ENCODE measurements at places on chromosomes 4 and X.

DNA sequence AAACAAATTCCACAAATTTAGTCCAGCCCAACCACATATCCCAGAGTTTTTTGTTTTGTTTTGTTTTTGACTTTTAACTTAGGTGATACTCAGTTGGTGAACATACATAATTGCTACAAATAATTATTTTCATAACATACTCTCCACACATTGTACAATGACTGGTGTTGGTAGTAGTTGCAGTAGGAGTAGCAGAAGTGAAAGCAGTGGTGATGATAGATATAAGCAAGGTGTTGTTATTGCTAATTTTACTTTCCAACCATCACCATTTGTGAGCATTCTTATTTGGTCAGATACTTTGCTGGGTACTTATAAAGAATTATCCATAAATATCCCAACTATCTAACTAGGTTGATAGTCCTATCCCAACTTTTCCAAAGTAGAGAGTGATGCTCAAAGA is 47.3 kb downstream of the ARHGAP24 start:
- no peak for DNase-seq

DNA sequence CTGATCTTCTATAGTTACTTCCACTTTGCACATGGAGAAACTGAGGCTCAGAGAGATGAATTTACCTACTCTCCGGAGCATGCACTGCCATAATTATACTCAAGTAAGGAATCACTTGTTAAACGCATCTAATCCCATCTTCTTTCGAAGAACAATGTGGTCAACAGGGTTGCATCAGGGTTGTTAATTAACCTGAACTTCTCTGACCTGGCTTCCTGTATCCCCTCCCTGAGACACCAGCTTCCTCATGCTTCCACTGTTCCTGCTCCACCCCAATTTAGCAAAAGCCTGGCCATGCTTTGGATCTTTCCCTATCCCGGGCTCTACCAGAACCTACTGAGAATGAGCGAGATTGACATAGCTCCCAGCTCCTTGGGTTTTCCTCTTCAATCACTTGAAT is 136.7 kb downstream of the SMIM20 start:
- no peak for DNase-seq

DNA sequence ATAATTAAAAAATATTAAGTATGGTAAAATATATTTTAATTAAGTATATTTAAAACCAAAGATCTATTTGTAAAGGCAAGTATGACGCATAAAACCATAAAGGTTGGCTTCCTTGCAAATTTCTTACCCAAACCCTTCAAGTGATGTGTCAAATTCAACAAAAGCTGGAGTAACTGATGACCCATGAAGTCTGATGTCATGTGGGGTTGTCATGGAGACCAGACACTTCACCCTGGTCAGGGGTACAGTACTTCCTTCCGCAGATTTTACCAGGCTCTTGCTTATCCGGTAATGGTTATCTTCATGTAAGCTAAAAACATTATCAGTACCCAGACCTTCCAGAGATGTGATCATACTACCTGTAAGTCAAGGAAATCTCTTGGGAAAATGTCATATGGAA is 170.1 kb downstream of the WDFY3 start:
- DNase-seq, result no peak

DNA sequence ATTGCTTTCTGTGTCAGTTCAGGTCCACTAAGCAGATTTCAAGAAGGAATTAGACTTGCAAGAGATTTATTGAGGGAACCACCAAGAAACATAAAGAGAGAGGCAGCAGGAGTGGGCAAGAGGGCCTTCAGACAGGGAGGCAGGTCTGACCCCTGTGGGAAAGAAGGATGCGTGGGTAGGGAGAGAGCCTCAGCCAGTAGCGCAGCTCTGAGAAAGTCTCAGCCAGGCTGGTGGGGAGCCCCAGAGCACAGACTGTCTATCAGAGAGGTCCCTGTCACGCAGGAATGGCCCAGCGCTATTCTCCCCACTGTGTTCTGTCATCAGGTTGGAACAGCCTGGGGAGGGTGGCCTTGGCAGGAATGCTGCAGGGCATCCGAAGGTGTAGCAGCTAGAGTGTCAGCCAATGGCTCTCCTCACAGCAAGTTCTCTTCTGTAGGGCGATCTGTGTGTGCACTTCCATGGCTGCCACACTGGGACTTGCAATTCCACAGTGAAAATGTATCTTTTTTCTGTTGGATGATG is 48.0 kb downstream of the OTC start:
- no peak for DNase-seq

DNA sequence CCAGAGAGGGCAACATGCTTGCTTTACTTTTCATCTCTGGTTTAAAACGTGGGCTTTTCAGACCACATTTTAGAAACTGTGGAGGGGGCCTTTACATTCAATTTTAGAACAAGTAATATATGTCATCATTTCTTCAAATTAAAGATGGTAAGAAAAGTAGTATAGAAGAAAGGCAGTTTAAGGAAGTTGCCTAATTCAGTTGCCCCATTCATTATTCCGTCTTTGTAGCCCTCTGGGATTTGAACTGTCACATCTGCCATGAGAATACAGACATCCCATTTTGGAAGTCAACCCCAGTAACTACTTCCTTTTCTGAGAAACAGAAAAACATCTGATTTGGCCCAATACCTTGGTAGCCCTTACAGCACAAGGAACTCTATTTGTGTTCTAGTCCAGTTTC is 61.2 kb downstream of the PASD1 start:
- DNase-seq, result no peak
